Hematopoietic multipotent progenitor cell treated with erythropoietin and hydrocortisone succinate and interleukin-3 and kit ligand, for 15 days (in vitro differentiated cells): ENCODE measurements at places on chromosomes 13 and 19.

DNA sequence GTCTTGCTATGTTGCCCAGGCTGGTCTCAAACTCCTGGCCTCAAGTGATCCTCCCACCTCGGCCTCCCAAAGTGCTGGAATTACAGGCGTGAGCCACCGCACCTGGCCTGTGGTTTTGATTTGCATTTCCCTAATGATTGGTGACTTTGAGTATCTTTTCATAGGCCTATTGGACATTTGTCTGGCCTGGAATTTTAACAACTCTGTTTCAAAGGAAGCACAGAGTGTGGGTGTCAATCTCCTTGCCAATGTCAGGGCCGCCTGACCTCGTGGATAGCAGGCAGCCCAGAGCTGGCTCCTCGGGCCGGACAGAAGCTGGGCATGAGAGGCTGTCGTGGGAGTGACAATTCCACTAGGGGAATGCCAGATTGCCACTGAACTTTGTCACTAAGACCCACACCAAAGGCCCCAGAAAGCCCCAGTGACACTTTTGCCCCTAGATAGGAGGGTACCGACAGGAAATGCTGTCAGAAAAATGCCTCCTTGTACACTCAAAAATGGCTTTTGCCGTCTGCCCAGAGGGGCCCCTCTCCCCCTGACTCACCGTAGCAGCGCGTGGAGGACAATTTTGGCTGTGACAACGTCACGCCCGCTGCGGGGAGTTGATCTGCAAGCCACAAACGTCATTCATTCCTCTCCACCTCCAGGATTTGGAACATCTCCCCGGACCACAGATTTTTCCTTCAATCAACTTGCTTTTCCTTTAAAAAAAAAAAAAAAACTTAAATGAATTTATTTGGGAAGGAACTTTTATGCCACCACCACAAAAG lies 11.7 kb upstream of the ADGRE5 start:
- no peak for DNase-seq

DNA sequence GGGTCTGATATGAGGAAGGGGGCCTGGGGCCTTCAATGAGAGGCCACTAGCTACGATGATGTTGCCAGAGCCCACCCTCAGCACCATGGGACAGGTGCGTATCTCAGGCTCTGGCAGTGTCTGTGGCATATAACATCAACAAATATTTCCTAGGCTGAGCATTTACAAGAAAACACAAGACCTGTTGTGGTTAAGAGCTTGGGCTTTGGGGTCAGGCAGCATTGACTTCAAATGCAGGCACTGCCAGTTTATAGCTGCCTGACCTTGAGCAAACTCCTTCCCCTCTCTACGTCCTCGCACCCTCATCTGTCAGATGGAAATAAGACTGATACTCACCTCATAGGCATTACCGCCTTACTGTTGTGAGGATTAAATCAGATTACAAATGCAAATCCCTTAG lies 156.0 kb downstream of the KATNAL1 start:
- no peak for DNase-seq

DNA sequence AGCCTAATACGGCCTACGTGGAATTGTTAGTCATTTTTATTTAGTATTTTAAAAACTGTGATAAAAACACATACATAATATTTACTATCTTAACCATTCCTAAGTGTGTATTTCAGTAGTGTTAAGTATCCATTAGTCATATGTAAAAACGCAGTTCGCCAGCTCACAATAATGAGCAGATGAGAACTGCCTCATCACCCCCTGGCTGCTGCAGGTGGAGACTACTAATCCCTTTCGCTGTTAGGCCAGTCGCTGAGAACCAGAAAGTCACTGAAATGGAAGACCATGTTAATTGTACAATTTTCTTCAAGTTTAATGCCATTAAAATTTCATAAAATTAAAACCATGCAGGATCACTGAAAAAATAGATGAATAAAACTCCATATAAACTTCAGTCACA lies 1.6 kb downstream of the ESD start:
- DNase-seq = no peak

DNA sequence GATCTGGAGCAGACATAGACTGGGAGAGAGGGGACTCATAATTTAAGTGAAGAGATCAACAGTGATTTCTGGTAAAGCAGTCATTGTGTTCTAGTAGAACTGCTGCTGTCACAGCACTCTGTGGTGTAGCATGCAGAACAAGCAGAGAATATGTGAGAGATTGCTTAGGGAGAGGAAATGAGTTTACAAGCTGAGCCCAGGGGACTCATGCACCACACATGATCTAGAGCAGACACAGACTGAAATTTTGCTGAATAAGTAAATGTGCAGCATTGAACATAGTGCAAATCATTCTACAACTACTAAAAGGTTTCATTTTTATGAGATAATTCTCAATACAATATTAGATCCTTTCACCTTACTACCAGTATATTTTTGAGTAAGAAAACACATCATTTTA lies 125.7 kb downstream of the MYO16 start:
- no peak for DNase-seq

DNA sequence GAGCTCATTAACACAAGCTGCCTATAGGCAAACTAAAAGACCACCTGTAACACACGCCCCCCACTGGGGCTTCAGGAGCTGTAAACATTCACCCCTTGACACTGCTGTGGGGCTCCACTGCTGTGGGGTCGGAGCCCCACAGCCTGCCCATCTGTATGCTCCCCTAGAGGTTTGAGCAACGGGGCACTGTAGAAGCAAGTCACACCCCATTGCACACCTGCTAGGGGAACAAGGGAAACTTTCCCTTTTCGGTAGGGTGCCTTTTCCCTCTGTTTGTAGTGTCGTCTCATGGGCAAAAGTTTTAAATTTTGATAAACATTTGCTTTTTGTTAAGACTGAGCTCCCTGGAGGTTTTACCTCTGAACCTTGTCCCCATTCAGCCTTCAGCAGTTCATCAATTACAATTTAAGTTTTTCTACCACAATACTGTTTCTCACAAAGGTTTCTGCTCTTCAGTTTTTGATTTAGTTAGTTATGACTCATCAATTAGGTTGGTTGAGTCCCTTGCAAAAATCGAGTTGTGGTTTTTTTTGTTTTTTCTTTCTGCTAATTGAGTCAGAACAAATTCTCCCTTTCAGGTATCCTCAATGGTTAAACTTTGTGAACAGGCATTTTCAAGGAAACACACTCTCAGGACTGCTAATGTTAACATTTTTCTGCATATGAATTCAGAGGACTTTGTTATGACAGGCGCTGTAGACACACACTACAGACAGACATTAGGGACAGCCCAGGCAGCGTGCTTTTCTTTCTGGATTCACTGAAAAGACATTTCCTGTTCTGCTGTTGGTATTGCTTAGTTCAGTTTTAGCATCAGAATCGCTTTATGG lies 35.1 kb downstream of the ZNF433 start:
- DNase-seq = no peak

GRCh38 chr13:27822258-27822872 lies 30.1 kb downstream of the GSX1 start:
- no peak for DNase-seq

DNA sequence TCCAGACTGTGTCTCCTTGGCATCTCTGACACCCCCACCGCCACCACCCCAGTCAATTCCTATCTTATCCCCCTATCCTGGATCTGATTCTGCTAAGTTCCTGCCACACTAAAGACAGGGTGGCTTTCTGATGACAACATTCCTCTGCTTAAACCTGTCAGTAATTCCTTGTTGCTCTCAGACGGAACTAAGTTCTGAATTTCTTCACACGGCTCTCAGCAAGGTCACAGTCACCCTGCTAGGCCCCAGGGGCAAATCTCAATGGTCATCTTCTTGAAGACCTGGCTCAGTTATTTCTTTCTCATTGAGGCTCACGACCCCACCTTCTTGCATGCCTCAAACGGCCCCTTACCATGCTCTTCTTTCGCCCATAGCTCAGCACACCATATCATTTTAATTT lies 7.6 kb downstream of the ALOX5AP start:
- DNase-seq = no peak

DNA sequence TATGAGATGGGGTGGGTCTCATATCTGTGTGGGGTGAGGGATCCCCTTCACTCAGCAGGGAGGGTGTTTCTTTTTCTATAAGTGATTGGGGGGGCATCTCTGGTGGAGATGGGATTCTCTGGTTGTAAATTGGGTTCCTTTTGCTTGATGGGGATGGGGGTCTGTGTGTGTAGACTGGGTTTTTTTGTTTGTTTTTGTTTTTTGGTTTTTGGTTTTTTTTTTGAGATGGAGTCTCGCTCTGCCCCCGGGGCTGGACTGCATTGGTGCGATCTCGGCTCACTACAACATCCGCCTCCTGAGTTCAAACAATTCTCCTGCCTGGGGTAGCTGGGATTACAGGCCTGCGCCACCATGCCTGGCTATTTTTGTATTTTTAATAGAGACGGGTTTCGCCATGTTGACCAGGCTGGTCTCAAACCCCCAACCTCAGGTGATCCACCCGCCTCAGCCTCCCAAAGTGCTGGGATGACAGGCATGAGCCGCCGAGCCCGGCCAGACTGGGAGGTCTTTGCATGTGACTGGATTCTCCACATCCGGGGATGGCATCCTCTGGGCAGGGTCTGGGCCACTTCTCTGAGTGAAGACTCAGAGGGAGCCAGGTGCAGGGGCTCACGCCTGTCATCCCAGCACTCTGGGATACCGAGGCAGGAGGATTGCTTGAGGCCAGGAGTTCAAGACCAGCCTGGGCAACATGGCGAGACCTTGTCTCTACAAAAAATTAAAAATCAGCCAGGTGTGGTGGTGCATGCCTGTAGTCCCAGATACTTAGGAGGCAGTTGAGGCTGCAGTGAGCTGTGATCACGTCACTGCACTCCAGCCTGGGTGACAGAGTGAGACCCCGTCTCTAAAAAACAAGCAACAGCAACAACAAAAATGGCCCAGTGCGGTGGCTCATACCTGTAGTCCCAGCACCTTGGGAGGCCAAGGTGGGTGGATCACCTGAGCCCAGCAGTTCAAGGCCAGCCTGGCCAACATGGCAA lies 799 bp downstream of the MYBPC2 start:
- DNase-seq = no peak

DNA sequence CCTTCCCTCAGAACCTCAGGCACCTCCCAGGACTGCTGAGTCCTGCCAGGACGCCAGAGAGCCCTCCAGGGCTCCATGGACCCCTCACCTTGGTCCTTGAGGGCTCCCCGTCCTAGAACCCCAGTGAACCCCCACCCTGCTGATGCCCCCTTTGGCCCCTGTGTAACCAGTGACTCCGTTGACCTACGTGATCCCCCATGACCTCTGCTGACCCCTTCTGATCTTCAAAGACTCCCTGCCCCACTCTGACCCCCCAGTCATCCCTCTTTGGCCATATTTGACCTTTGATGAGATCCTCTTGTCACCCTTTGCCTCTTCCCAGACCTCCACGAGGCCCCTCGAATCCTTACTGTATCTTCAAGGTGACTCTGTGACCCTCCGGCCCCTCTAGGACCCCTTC lies 91.3 kb downstream of the MAP4K1 start:
- DNase-seq = no peak

- DNase-seq = no peak
Measured at GRCh38 chr19:52749780-52750179, 14.9 kb upstream of the ZNF611 start.

- peak; percentile 61 for DNase-seq
Measured at GRCh38 chr19:1864480-1865171, 1.2 kb upstream of the KLF16 start.

DNA sequence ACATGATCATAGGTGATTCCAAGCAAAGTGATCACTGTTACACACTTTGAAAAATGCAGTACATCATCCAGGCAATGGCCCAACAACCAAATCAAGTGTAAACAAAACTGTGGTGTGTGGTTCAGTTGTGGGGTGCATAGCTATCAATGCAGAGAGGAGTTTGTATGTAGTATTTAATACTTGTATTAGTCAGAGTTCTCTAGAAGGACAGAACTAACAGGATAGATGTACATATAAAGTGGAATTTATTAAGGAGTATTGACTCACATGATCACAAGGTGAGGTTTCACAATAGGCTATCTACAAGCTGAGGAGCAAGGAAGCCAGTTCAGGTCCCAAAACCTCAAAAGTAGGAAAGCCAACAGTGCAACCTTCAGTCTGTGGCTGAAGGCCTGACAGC lies 249.3 kb upstream of the HTR2A start:
- no peak for DNase-seq

GRCh38 chr13:101155920-101156319 lies 260.4 kb downstream of the NALCN start:
- no peak for DNase-seq

DNA sequence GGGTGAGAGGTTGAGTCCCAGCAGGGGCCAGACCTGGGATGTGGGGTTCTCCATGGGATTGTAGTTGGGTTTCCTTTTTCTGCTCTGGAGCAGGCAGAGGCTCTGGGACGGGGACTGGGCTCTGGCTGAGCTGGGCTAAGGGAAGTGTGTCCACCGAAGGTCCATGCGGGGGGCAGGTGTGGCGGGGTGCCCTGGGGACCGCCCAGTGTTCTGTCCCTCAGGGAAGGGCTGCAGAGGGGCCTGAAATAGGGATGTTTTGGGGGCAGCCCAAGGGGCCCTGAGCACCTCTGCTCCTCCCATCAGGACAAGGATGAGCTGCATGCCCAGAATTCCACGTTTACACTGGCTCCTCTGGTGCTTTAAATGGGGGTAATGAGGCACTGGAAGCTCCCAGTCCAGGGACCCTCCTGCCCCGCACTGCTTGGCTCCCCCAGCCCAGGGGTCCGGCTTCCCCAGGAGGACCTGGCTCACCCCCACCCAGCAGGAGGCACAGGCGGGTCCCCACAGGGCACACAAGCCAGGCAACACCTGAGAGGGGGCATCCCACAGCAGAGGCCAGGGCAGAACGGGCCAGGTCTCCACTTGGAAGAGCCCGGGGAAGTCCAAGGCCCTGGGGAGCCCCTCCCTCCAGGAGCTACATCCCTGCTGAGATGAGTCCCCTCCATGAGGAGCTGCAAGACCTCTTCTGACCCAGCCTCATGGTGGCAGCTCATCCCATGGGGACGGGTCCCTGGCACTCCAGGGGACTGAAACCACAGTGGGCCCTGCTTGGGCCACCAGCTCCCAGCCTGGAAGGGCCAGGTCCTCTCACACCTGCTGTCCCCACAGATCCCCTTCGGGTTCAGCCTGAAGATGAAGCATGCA lies 14.7 kb upstream of the ZNF14 start:
- no peak for DNase-seq

GRCh38 chr19:8684001-8684902 lies 14.3 kb downstream of the ACTL9 start:
- no peak for DNase-seq

DNA sequence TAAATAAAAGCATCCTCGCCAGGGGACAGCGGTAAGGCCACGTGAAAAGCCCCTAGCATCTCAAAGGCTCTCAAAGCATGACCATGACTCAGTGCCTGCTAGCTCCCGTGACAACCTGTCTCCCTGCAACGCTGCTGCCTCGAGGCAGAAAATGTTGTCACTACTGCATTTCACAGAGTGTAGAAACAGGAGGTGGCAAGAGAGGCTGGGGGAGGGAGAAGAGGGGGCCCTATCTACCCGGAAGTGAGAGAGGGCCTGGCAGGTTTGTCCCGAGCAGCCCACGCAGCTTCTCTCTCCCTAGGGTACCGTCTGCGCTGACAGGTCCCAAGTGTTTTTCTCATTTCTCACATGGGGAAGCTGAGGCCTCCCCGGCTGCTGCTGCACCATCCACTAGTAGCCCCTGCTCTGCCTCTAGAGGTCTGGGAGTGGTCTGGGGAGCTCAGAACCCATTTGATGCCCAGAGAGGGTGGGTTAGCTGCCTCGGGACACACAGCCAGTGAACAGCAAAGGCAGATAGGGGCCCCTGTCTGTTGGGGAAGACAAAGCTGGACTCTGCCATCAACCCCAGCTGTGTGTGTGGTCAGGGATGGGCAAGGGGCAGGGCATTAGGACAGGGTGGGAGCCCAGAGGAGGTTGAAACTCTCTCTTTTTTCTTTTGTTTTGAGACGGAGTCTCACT lies 3.7 kb downstream of the TINCR start:
- DNase-seq = no peak
